Stimulated activated CD4-positive, alpha-beta T cell treated with anti-CD3 and anti-CD28 coated beads, Interleukin-15, amount 100 ng/mL, for 24 hours (primary cell): ENCODE measurements at places on chromosomes 6 and 20.

DNA sequence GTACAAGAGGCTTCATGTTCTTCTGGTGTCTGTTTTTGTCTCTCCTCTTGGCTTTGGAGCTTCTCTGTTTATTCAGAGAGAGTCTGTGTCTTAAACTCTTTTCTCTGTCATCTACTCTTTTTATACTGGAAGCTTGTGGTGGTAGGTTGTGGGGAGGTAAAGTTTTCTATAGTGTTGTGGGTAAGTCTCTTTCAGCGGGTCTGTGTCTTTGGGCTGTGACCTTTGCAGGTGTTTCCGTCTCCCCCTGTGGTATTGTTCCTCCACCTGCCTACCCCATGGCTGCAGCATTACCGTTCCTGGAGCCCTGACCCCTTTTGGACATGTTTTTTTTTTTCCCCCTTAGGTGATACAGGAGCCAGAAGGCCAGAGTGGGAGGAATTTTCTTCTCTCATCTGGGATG, 37.9 kb upstream of the FERMT1 start:
- no peak for DNase-seq

GRCh38 chr6:169798764-169799473, 47.5 kb downstream of the ERMARD start:
- no peak for DNase-seq

DNA sequence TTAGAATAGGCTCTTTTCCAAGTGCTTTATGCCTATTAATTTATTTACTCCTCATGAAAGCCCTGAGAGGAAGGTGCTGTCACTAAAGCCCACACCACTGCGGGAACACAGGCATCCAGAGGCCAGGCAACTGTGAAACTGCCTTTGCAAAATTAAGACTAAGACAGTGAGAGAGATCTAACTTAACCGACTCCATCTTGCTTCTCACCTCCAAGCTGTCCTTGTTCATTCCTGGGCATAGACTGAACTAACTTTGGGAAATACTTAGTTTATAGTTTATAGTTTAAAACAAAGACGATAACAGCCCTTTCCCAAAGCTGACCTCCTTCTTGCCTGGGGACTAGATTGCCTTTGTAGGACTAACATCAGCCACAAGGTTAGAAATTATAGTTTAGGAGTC, 80.1 kb downstream of the RSPH3 start:
- no peak for DNase-seq

GRCh38 chr6:1188199-1188598, 123.7 kb upstream of the FOXQ1 start:
- DNase-seq = no peak

DNA sequence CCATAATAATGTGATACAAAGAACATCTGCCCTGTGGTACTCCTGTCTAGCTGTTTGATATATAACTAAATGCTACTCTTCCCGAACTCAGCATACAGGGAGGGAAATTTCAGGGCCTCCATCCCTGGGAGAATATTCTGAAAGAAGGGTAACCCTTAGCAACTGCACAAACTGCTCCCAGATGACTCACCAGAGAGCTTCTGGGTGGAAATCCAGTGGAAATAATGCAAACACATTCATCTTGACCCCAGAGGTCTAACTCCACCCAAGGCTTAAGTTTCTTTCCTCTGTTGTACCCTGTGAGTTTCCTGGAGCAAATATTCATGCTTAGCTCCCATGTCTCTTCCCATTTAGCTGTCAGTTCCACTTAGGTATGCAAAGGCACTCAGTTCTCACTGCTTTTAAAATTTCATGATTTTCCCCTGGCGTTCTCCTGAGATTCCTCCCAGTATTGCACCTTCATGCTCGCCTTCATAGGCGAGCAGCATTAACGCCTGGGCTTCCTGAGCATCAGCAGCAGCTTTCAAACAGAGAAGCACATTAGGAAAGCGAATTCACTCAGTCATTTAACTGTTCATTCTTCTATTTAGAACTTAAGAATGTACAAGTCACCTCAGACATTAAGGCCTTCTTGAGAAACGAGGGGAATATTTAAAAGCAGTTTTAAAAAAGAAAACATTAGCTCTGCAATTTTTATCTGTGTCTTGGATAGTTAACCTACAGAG, 43.8 kb upstream of the LAMA4 start:
- DNase-seq = no peak

GRCh38 chr20:39853636-39854035, 835.4 kb downstream of the MAFB start:
- no peak for DNase-seq

- peak; percentile 17 for DNase-seq
Observed at GRCh38 chr6:149560736-149561135, 5.4 kb upstream of the GINM1 start.

DNA sequence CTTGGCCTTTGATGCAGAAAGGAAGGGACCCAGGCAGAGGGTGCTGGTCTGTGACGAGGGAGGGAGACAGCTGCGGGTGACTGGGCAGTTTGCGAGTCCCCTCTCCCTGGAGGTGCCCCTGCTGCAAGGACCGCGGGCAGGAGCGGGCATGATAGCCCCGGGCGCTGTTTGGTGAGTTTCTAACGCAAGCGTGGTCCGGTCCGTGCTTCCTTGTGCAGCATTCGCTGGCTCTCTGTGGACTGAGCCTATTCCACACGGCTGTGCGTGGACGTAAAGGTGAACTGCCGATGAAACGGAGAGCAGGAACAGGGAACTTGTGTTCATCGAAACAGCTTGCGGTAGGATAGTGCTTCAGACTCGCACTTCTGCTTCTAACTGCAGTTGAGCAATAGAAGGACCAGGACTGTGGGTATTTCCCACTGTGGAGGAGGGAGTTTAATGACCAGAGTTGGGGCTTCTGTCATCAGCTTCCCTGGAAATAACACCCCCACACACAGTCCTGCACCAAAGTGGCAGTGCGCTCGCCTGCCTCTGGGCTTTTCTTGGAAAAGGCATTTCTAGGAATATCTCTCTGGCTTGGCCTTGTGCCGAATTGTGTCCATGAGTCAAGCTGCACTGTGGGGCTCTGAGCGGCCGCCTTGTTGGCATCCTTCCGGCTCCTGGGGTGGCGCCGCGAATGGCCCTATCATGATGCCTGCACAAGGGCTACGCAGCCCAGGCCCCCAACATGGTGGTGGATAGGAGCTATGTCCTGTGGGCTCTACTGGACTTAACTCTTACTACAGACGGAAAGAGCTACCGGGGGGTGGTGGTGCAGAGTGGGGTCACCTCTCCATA, 48.9 kb downstream of the DUSP22 start:
- no peak for DNase-seq

GRCh38 chr20:3973705-3974104, 41.7 kb downstream of the RNF24 start:
- no peak for DNase-seq

DNA sequence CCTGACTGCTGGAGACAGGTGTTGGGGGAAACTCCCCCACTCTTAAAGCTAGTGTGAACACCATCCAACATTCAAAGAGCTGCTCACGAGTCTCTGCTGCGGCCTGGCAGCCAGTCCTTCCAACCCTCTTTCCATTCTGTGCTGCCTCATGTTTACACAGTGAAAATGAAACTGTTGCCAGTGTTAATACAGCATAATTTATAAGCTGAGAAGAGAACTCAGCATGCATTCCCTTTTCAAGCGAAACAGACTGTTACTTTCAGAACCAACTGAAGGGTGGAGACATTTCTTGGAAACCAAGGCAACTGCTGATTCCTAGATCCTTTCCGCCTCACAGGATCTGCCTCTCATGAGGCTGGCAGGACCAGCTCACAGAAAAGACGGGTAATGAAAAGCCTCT, 533.8 kb upstream of the ID4 start:
- DNase-seq = no peak

- peak; percentile 18 for DNase-seq
Observed at GRCh38 chr6:124962639-124963415, 590 bp downstream of the RNF217 start.

DNA sequence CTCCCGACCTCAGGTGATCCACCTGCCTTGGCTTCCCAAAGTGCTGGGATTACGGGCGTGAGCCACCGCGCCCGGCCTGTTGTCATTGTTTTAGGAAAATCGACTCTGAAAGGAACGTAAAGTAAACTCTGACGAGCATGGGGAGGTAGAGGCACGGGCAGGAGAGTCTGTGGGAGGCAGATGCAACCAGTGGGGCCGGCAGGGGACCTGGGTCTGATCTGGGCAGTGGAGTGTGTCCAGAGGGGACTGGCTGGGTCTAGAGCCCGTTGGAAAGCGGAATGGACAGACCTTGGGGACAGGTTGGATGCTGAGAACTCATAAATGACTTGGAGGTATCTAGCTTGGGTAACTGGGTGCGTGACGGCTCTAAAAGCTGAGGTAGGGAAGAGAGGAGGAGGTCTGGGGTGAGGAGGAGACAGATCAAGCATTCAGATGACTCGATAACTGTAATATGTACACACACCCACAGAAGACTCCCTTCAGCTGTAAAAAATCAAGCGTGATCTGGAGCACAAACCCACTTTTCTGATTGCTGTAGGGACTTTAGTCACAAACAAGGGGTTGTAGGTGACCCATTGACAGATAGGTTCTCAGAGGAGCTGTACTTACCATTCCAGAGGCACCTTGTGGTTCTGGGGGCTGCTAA, 22.4 kb downstream of the MANBAL start:
- DNase-seq = no peak

- DNase-seq = no peak
Observed at GRCh38 chr20:58160451-58161061, 67.9 kb downstream of the ANKRD60 start.

- DNase-seq = no peak
Observed at GRCh38 chr6:87291883-87292282, 30.5 kb upstream of the SMIM8 start.

GRCh38 chr20:3785240-3786125, 1.1 kb downstream of the CENPB start:
- DNase-seq = no peak

- no peak for DNase-seq
Observed at GRCh38 chr6:16684195-16684689, 77.0 kb downstream of the ATXN1 start.

DNA sequence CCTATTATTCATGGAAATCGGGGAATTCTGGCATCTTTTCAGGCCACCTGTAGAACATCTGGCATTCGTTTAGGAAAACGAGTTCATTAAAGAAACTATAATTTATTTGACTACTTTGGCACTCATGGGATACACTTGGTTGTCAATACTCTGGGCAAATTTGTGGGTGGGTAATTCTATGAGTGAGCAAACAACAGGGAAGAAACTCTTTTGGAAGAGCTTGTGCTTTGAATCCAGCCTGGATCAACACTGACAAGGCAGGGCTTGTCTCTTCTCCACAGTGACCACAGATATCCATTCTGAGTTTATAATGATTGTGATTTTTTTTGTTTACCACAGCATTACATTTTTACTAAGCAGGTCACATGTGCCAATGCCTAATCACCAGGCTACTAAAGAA, 394.7 kb downstream of the THBS2 start:
- no peak for DNase-seq

DNA sequence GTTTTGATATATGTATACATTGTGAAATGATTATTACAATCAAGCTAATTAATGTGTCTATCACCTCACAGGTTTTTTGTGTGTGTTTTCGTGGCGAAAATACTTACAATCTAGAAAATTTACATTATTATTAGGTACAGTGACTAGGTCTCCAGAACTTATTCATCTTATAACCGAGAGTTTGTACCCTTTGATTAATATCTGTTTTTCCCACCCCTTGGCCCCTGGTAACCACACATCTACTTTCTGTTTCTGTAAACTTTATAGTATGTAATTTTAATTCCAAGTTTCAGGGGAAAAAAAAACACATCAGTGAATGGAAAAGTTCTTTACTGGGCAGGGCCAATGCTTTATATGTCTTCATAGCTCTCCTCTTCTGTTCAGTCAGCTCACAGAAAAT, 131.4 kb downstream of the LMBRD1 start:
- no peak for DNase-seq

- no peak for DNase-seq
Observed at GRCh38 chr6:37473364-37474095, 26.2 kb downstream of the CCDC167 start.

- peak; percentile 14 for DNase-seq
Observed at GRCh38 chr6:136927292-136927691, 5.2 kb downstream of the SLC35D3 start.

- peak; percentile 12 for DNase-seq
Observed at GRCh38 chr6:51855310-51856082, 231.9 kb downstream of the PKHD1 start.

- peak; percentile 15 for DNase-seq
Observed at GRCh38 chr6:31970604-31971271, 1.2 kb downstream of the DXO start.

- peak; percentile 1 for DNase-seq
Observed at GRCh38 chr6:156102129-156102528, 646.5 kb upstream of the NOX3 start.

GRCh38 chr20:38342713-38343310, 3.5 kb upstream of the LBP start:
- no peak for DNase-seq

- no peak for DNase-seq
Observed at GRCh38 chr6:145866456-145867396, 52.1 kb upstream of the FBXO30 start.

DNA sequence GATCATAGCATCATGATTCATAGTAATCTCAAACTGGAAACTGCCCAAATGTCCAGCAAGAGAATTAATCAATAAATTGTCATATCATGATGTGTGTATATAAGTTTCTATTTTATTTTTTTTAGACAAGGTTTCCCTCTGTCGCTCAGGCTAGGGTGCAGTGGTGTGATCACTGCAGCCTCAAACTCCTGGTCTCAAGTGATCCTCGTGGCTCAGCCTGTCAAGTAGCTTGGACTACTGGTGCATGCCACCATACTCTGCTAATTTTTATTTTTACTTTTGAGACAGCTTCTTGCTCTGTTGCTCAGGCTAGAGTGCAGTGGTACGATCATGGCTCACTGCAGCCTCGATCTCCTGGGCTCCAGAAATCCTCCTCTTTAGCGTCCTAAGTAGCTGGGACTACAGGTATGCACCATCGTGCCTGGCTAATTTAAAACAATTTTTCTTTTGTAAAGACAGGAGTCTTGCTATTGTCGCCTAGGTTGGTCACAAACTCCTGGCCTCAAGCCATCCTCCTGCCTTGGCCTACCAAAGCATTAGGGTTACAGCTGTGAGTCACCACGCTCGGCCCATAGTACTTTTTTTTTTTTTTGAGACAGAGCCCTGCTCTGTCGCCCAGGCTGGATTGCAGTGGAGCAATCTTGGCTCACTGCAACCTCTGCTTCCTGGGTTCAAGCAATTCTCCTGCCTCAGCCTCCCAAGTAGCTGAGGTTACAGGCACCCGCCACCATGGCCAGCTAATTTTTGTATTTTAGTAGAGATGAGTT, 8.7 kb upstream of the ATRN start:
- no peak for DNase-seq
